ENCODE measurements at places on chromosomes 13 and 19.

GRCh38 chr13:97076898-97077297 lies 82.6 kb upstream of the OXGR1 start:
- DNase-seq, result no peak

DNA sequence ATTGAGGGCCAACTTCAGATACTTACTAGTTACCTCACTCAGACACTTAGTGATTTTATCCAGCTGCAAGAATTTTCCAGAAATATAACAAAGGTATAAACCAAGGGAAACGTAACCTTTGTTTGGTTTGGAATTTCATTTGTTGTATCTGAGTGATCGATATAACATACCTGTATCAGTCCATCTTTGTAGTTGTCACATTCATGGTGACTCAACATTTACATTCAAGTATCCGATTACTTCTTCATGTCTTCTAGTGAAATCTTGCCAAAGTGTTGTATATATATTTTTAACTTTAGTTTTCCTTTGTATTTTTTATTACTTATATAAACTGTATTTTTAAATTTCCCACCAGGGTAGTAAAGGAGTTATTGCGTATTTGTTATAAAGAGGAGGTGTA lies 16.9 kb upstream of the MYCBP2 start:
- no peak for DNase-seq

GRCh38 chr19:16005925-16006324 lies 57.1 kb downstream of the OR10H4 start:
- no peak for DNase-seq

DNA sequence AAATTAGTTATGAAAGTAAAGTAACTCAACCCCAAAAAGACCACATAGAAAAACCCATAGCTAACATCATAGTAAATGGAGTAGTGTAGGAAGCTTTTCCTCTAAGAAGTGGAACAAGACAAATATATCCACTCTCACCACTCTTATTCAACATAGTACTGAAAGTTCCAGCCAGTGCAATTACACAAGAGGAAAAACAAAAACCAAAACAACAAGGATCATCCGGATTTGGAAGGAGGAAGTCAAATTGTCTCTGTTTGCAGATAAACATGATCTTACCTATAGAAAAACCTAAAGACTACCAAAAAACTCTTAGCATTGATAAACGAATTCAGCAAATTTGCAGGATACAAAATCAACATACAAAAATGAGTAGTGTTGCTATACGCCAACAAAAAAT lies 8.5 kb upstream of the SIGLEC8 start:
- no peak for DNase-seq

- DNase-seq, result no peak
These were observed 14.0 kb downstream of the ARHGAP33 start for GRCh38 chr19:35789195-35789977.

- DNase-seq, result no peak
These were observed 7.0 kb upstream of the TSC22D1 start for GRCh38 chr13:44583137-44583536.

GRCh38 chr19:8462571-8462970 lies 17.8 kb downstream of the HNRNPM start:
- no peak for DNase-seq

DNA sequence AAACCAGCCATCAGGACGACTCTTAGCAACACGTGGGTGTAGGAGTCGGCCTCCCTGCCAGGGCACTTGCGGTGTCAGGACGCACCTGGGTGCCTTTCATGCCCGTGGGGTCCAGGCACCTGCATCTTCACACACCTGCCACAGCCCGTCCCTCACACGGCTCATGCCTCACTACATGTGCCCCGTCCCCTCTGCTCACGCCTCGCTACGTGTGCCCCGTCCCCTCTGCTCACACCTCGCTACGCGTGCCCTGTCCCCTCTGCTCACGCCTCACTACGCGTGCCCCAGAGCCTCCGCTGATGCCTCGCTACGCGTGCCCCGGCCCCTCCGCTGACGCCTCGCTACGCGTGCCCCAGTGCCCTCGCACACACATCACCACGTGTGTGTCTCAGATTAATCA lies 58.0 kb upstream of the F7 start:
- DNase-seq, result no peak

GRCh38 chr13:44128552-44129001 lies 245.0 kb upstream of the SERP2 start:
- no peak for DNase-seq

- DNase-seq, result no peak
These were observed 68.6 kb downstream of the EFNB2 start for GRCh38 chr13:106466691-106467426.

- DNase-seq, result peak; percentile 33
These were observed 112.2 kb downstream of the TEX26 start for GRCh38 chr13:31044364-31045285.

Measured in frontal cortex (tissue), 4 donors.